Fibroblast of mammary gland (primary cell): ENCODE measurements at places on chromosomes 5 and 9.

- no peak for DNase-seq
Observed at GRCh38 chr9:93549611-93550010, 26.8 kb upstream of the PHF2 start.

- DNase-seq, result peak; percentile 38
Observed at GRCh38 chr5:176775409-176775808, 35.0 kb upstream of the UNC5A start.

GRCh38 chr5:173328844-173329490, 753 bp upstream of the STC2 start:
- DNase-seq, result peak; percentile 62

DNA sequence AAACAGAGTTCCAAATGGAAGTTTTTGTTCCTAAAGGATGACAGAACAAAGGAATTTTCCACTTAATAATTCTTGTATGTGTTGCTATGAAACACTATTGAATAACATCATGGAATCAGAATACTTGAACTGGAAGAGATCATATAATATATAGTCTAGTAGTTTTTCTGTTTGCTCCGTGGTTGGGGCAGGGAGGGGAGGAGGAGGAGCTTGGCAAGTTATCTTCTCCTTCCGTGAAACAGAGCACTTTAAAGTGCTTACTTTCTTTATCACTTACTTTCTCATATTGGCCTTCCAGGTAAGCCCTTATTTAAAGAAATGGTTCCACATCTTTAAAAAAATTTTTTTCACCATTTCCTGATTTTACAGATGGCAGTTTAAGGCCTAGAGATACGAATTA, 165.9 kb upstream of the TLX3 start:
- no peak for DNase-seq

DNA sequence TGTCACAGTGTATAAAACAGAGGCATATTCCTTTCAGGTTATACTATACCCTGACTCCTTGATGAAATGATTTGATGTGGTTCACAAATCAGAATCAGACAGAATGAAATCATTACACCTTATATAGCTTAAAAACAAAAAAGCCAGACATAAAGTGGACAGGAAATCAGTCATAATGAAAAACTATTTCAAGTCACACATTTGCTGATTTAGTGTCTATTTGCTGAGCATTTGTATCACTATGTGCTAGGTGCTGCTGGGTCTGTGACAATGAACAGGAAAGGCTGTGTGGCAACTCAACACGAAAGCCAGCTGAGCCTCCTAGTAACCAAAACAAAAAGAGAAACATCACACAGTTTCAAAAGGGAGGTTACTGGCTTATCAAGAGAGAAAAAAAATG, 194.0 kb downstream of the EFNA5 start:
- no peak for DNase-seq

GRCh38 chr9:93463638-93464248, 10.4 kb upstream of the FAM120AOS start:
- no peak for DNase-seq

DNA sequence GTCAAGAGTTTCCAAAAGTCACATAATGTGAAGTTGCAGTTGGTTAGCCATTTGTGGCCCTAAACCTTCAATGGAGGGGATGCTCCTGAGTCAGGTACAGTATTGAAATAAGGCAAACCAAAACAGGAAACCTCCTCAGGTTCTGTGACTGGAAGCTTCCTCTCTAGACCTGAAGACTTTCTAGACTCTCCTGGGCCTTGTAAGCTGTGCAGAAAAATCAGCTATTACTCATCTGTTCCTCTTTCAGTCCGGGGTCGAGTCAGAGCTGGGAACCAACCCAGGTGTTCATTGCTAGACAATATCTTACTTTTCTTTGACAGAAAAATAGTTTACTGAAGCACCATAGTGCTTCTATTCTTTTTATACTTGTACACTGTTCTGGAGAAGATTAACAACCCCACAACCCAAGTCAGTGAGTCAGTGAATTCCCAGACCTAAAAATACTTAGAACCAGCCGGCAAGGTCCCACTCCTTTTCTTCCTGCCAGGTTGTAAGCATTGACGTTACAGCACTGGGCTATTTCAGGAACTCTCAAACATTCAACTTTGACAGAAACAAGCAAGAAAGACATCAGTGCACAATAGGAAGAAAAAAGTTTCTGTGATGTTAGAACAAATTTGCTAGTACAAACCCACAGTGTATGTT, 47.3 kb downstream of the FSTL4 start:
- no peak for DNase-seq

DNA sequence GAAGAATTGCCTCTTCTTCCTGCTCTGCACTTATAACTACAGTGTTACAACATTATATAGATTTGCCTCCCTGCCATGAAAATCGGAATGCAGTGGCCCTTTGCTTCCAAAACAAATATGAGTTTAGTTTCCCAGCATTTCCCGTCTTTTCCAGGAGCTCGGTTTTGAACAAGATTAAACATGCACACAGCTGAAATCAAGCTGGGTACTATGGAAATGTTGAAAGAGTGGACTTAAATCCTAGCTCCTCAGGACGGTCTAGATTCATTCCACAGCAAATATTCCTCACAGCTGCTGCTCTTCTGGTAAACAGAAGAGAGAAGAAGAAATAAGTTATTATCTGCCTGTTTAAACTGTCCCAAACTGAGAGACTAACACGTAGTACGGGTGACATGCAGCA, 161.4 kb downstream of the PIK3R1 start:
- DNase-seq, result no peak

DNA sequence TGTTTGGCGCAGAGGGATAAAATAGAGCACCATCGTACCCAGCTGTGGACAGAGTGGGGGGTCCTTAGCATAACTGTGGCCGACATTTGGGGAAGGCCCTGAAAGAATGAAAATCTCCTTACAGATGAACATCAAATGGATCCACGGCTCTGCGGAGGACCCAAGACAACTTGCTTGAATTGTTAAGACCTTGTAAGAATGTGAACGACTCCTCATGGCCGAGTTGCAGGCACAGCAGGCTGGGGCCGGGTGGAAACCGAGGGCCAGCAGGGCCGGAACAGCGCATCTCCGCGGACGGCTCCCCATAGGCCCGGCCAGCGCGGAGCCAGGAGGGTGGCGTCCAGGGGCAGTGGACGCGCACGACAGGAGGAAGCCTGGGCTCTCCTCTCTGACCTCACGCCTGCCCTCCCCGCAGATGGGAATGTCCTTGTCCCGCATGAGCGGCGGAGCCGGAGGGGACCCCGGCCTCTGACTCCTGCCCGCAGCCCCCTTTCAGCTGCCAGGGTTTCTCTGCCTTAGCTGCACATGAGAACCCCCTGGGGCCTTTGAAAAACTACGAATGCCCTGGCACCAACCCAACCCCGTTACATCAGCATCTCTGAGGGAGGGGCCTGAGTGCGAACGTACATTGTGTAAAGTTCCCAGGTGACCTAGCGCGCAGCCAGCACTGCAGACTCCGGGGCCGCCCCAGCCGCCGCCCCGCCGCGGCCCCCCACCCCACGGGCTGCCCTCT, 36.2 kb upstream of the PTCH1 start:
- DNase-seq, result peak; percentile 31

DNA sequence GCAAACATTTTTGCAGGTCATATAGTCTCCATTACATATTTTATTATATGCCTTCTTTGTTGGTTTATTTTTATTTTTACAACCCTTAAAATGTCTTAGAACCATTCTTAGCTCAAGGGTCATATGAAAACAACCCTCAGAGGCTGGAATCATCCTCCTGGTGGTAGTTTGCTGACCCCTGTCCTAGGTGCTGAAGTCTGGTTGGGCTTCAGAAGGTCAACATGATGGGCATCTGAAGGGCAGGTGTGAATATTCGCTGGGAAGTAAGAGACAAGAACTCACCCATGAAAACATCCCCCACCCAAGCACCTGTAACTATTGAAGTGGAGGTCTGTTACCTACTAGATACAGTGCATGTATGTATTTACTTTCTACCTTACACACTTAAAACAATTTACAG, 75.4 kb downstream of the OSMR start:
- DNase-seq, result peak; percentile 10

GRCh38 chr5:87383216-87383615, 29.5 kb downstream of the CCNH start:
- DNase-seq, result no peak

DNA sequence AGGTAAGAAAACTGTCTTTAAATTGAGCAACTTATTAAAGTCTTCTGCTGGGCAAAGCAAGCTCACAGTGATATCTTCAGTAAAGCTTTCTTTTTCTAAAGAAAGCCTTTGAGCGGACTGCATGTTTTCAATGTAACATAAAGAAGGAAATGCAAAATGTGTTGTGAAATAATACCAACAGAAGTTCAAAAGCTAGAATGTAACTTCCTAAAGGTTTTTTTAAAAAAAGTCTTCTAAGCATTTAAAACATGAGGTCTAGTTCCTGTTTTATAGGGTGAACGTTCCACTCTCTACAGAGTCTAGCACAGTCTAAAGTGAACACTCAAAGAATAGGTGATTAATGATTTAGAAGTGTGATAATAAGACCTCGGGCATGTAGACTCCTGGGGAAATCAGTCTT, 62.9 kb downstream of the DENND1A start:
- no peak for DNase-seq

- DNase-seq, result no peak
Observed at GRCh38 chr9:7906783-7907550, 107.4 kb upstream of the DMAC1 start.

DNA sequence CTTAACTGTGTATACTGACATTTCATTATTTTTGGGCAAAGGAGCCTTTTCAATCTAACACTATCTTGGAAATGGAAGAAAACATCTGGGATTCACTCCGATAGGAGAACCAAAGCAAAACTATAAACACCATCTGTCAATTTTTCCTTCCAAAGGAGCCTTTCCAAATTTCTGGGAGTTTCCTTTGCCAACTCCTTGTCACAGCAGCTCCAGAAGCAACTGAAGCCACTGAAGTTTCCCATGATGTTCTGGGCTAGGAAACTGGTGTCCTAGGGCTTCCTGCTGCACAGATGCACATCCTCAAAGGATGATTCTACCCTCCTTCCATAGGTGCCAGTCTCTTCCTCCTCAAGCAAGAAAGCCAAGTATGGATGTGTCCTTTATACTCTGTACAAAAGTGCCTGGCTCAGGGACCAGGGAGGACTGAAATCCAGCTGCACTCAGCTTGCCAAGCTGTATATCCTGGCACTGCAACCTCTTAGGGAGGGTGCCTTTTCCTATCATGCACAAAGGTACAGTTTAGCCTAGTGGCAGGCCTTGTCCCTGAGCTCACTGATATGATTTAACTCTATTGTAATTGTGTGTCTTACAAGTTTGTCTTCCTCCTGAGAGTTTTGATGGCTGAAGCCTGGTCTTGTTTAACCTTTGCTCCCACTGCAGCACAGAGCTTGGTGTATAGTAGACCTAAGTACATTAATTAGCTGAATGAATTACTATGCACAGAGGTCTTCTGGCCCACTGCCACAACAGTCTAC, 8.4 kb upstream of the UBAP1 start:
- no peak for DNase-seq

DNA sequence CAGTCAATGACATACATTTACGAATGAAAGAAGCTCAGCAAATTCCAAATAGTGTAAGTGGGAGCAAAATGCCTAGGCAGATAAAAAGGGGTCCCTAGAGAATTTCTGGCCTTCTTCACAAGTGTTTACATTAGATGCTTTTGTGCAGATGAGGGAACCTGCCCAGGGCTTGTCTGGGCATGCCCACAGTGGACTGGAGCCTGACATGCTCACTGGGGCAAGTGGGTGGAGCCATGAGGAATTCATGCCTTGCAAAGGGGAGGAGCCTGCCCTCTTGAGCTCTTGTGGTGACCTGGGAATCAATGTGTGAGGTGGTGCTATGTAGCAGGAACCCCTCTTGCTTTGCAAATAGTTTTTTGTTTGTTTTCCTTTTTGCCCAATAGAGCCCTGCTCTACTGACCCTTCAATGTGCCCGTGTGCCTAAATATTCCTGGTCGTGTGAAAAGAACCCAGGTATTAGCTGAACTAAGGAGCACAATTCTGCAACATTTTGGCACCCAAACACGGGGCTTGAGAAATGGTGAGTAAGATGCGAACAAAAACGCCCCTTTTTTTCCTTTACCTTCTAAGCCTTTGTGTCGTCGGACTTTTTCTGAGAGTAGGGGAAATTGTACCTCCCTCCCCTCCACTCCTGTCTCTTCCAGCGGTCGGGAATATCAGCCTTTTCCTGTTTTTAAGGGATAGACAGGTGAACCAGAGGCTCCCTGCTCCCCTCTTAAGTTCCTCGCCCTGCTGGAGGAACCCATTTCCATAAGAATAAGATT, 433.8 kb upstream of the CDH9 start:
- peak; percentile 58 for DNase-seq

DNA sequence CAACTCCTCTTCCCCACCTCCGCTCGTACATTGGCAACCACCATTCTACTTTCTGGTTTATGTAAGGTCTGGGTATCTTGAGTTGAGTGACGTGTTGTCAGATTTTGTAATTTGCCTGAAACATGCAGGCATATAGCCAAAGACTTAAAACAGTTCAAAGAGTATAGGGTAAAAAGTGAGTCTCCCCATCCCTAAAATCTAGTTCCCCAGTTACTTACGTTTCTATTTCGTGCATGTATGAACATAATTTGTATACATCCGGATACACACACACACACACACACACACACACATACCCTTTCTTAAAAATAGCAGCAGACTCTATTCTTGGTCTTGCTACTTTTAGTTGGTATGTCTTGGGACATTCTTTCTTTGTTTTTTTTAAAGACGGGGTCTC, 915 bp downstream of the HSDL2 start:
- DNase-seq, result peak; percentile 31

GRCh38 chr5:123708074-123708806, 196.3 kb downstream of the CSNK1G3 start:
- DNase-seq, result peak; percentile 98

DNA sequence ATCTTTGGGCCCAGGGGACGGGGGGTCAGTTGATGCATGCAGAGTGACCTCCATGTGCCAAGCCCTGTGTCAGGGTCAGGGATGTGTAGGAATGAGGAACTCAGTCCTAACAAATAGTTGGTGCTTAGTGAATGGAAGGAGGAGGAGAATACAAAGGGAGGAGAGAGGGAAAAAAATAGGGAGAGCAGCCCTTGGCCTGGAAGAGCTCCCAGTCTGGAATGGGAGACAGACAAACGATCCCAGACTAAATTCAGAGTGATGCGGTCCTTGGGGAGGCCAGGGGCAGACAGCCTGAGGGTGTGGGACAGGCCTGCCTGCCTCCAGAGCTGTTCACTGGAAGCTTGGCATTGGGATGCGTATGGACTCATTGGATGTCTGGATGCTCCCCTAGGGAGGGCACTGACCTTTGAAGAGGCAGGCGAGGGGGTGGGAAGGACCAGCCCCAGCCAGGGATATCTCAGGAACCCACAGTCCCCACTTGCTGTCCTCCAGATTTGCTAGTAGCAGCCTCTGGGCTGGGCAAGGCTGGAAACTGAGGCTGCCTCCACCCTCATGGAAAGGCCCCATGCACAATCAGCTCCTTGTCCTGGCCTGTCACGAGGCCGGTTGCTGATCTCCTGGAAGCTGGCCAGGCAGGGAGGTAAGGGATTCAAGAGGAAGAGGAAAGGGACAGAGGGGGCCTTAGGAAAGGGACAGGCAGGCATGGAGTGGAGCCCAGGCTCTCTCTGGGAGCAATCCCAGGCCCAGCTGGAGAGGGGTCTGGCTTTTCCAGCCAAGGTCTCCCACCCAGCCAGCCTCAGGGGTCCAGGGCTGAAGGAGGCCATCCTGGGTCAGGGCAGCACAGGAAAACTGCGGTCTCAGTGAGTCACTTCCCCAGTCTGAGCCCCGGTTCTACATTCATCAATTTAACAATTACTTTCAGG, 69.0 kb upstream of the GGTA1 start:
- peak; percentile 62 for DNase-seq
